ENCODE measurements at places on chromosomes 4 and X.

DNA sequence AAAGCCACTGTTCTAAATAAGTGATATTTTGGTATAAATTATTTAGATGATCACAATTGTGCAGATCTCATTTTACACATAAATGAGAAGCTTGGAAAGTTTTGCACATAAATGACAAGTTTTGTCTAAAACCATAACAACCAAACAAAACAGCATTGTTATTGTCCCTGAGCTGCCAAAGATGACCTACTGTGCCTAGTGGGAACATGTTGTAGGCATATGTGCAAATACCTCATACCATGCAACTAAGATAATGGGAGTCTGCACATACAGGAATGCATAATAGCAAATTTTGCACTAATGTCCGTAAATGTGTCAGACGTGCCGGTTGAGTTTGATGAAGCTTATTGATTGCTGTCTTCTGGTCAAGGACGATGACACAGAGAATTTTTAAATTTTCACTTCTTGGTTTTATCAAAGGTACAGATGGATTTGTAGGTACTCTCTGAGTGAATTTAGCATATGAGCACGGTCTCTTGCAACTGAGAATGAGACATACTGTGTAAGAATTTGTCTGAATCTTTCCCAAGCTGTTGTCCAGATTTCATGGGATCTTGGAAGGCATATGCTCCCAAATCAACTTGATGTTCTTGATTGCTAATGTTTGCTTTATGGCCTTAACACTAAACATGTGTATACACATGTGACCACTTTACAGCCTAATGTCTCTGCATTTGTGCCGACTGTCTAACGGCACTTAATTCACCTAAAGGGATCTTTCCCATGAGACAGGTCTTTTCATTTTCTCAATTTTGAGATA lies 1133.5 kb downstream of the FAT4 start:
- no peak for DNase-seq

- no peak for DNase-seq
Measured at GRCh38 chr4:176668324-176668723, 124.4 kb downstream of the VEGFC start.

GRCh38 chrX:5084279-5084678 lies 1144.4 kb downstream of the NLGN4X start:
- DNase-seq, result no peak

- DNase-seq, result no peak
Measured at GRCh38 chr4:83013420-83013867, 2.8 kb upstream of the LIN54 start.

DNA sequence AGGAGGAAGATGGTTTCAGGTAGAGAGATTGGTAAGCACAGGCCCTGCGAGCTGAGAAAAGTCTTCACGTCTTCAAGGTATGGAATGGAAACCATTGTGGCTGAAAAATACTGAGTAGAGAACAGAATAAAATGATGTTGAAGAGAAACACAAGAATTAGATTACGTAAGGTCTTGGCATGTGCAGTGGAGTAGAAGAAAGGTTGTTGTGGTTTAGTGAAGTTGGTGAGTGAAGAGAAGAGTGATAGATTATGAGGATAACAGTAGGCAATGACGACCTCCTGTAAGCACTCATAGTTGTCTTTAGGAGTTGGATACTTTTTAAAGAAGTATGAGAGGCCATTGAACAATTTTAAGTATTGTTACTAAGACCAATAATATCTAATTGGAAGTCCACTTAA lies 642.6 kb downstream of the PCDH7 start:
- no peak for DNase-seq

DNA sequence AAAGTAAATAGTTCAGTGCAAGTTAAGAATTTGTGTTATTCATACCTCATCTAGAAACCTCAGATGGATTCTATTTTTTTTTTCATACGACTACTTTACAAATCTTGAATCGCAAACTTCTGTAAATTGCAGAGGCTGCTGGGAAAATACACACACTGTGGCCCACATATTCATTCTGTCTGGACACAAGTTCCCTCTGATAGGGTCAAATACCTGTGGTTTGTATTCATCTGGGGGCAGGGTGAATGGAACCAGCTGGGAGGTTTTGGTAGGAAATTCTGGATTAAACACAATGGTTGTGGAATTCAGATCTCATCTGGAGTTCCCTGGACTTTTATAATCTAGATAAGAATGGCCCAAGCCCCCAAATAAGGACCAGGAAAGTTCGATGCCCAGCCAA lies 56.2 kb downstream of the SPATA18 start:
- DNase-seq, result no peak

DNA sequence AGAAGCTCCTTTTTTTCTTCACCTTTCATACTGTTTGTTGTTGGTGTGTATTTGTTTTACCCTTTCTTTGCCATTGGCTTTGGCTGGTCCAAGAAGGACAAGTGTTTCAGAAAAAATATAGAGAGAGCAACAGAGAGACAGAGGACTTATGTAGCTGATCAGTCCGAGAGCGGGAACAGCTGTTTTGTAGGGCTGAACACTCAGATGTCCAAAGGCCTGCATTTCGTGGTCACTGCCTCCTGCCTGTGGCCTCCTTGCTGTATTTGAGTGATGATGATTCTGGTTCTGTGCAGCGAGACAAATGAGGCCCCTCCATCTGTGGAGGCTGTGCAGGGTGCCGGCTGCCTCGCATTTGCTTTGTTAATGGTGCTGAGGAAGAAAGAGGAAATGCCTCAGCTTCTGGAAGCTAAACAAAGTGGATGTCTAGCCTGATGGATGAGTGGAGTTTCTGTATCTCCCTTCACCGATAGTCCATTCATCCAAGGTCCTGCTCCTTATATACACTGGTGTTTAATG lies 19.8 kb upstream of the STOX2 start:
- no peak for DNase-seq

- DNase-seq, result no peak
Measured at GRCh38 chr4:189221691-189222090, 719.0 kb upstream of the FRG1 start.

DNA sequence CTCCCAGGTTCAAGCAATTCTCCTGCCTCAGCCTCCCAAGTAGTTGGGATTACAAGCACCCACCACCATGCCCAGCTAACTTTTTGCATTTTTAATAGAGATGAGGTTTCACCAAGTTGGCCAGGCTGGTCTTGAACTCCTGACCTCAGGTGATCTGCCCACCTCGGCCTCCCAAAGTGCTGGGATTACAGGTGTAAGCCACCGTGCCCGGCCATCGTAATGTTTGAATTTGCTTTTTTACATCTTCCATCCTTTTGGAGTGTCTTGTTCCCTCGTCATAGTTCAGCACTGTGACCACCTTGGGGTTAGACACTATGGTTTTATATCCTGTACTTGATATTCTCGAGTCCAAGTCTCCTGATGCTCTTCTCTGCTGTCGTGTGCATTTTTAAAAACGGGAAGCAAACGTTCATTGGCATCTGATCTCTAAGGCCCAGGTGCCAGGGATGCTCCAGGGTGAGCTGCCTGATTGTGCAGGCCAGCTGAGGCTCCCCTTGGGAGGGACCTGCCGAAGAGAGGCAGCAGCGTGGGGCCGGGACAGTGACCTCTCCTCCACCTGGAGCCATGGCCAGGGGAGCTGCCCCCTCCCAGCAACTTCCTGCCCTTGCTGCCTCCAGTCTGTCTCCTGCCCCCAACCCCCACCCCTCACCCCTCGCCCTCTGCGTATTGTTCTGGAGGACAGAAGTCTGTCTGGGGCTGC lies 16.7 kb downstream of the DGKQ start:
- DNase-seq, result no peak

- peak; percentile 39 for DNase-seq
Measured at GRCh38 chrX:2696698-2697215, 5.7 kb downstream of the CD99 start.
